ENCODE measurements at places on chromosomes 7 and 10.

GRCh38 chr10:1294748-1295147, 238.6 kb downstream of the WDR37 start:
- DNase-seq = no peak

GRCh38 chr10:93462881-93463280, 19.3 kb downstream of the MYOF start:
- no peak for DNase-seq

DNA sequence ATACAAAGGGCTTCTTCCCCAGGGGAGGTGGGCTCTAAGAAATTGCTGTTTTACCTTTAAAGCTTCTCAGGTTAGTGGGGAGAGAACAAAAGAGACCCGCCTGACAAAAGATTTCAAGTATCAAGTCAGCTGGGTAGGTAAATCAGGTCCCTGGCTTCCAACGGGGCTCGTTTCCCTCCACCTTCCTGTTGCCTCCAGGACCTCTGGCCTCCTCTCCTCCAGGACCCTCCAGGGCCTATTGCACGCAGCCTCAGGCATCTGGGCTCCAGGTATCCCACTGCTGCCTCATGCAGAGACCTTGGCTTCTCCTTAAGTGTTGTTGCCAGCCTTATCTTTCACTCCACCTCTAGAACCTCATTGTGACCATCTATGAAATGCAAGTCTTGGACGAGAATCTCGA, 2.9 kb downstream of the BNIP3 start:
- DNase-seq = no peak

DNA sequence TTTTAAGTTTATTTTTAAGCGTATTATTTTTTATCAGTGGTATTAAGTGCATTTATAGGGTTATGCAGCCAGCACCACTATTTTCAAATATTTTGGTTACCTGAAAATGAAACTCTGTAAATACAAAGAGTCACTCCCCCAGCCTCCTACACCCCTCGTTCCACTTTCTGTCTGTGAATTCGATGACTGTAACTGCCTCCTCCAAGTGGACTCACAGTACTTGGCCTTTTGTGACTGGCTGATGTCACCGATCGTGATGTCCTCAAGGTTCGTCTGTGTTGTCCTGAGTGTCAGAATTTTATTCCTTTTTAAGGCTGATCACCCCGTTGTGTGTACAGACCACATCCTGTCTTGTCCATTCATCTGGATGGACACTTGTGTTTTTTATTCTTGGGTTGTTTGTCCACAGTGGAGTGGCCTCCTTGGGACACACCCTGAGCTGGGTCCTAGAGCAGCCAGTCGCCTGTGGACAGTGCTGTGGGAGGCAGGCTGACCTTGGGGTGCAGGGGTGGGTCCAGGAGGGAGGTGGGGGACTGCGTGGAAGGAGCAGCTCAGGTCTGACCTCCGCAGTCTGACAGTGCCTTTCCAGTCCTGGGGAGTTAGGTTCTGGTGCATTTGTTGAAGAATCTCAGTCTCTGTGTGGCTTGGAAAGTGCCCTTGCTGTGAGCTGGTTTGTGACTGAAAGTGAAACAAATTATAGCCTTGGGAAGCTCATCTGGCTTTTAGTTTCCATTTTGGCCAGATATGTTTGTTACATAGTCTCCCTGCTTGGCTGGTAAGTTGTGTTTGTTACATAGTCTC, 6.9 kb downstream of the MTG1 start:
- DNase-seq = no peak

DNA sequence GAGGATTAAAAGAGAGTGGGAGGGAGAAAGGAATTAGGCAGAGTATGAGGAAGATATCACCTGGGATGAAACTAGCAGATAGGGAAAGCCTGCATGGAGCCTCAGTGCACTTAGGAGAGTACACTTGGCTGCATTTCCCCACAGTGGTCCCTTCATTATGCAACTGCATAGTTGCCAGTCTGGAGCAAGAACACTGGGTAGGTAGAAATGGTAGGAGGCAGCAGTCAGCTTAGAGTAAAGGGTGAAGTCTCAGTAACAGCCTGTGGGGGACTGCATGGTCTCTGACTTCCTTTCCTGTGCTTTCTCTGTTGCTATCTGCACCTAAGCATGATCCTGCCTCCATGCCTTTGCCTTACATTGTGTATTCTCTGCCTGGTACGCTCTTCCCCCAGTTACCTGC, 14.0 kb upstream of the PCGF5 start:
- DNase-seq = no peak

DNA sequence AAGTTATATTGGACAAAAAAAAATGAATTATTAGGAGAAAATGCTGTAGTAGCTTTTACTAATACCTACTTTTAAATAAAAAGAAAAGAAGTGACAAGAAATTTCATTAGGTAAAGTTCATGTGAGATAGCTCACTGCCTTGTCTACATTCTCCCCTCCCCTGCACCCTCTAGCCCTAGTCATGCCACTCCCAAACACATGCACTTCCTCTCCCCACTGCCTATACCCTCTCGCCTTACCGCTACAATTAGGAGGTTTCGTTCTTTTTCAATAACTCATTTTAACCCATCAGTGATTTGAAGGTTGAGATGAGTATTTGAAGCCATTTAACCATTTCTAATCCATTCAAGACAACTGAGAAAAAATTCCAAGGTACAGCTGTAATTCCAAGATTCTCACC, 75.3 kb downstream of the HIBADH start:
- no peak for DNase-seq

GRCh38 chr10:6148908-6149307, 53.8 kb upstream of the PFKFB3 start:
- DNase-seq = no peak

- DNase-seq = no peak
Measured at GRCh38 chr10:90313576-90314325, 544.1 kb downstream of the HTR7 start.

GRCh38 chr7:120852700-120853099, 5.2 kb downstream of the TSPAN12 start:
- DNase-seq = no peak

GRCh38 chr10:129965959-129966358, 1.9 kb upstream of the EBF3 start:
- no peak for DNase-seq

DNA sequence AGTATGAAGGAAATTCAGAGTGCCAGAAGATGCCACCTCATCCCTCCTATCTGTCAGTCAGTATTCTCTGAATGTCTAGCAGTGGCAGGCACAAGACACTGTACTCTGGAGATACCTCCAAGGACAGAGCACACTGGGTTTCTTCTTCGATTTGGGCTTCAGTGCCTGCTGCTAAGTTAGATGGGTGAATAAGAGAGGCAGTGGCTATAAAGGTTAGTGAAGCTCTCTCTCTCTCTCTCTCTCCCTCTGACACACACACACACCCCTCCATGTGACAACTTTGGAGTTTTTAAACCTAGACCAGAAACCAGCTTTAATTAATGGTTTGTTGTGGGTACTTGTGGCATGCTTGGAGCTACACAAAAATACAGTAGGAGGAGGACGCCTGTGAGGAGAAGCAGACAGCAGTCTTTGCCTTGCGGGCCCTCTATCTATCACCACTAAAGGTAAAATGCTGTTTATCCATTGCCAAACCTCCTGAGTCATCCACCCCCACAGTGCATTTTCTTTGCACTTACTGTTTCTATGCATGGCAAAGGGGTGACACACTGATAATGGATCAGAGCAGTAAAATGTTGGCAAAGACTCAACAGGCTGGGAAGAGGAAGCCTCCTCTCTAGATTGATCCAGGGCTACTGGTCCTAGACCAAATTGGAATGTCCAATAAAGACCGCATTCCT, 102.5 kb downstream of the TRIL start:
- DNase-seq = no peak

GRCh38 chr7:131231381-131232220, 96.1 kb upstream of the MKLN1 start:
- DNase-seq = no peak

- DNase-seq = no peak
Measured at GRCh38 chr7:68866200-68866570, 732.1 kb upstream of the AUTS2 start.

- no peak for DNase-seq
Measured at GRCh38 chr7:55794527-55794926, 68.0 kb downstream of the SEPTIN14 start.

DNA sequence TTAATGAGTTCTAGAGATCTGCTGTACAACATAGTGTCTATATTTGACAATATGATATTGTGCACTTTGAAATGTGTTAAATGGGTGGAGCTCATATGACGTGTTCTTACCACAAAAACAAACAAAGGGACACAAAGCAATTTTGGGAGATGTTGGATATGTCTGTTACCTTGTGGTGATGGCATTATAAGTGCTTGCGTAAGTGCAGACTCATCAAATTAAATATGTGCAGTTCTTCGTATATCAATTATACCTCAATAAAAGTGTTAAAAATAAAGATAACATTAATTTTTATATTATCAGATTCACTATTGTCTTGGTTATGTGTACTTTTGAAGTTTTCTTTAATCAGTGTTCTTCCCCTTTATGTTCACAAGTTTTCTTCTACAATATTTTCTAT, 372.9 kb upstream of the COBL start:
- DNase-seq = no peak

DNA sequence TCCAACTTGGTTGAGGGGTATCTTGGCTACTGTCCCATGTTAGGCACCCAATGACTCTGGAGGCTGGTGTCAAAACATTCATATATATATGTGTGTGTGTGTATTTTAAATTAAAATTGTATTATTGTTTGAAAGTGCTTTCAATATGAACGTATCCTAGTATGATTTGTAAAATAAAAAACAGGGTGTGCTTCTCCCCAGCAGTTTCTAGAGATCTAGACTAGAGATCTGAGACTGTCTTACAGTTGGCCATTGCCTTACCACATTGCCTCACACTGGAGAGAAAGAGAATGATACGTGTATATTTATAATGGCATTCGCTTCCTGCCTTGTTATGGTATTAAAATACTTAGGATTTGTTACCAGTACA, 1.2 kb downstream of the BAG3 start:
- DNase-seq = peak; percentile 55

GRCh38 chr7:73895626-73896025, 34.7 kb downstream of the TMEM270 start:
- DNase-seq = no peak

DNA sequence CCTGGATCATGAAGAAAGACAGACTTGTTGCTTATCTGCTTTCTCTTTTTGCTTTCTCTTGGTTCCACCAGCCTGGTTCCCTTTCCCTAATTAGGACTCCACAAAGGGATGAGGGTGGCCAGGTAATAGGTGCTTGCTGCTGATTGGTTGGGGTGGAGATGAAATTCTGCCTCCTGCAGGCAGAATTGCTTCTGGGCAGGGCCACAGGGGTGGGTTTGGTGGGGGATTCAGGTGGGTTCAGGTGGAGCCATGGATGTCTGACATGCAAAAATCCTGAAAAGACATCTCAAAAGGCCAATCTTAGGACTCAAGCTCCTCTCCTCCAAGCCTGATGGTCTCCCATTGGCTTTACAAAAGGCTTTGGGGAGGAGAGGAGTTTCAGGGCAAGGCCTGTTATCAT, 25.4 kb upstream of the ACHE start:
- no peak for DNase-seq

DNA sequence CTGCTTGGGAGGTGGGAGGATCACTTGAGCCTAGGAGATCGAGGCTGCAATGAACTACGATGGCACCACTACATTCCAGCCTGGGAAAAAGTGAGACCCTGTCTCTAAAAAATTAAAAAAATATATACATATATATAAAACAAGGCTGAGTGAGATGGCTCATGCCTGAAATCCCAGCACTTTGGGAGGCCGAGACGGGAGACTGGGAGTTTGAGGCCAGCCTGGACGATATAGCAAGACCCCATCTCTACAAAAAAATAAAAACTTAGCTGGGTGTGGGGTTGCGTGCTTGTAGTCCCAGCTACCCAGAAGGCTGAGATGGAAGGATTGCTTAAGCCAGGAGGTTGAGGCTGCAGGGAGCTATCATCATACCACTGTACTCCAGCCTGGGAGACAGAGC, 87.6 kb downstream of the CARD11 start:
- no peak for DNase-seq

- DNase-seq = no peak
Measured at GRCh38 chr10:14736043-14736442, 38.7 kb downstream of the FAM107B start.

DNA sequence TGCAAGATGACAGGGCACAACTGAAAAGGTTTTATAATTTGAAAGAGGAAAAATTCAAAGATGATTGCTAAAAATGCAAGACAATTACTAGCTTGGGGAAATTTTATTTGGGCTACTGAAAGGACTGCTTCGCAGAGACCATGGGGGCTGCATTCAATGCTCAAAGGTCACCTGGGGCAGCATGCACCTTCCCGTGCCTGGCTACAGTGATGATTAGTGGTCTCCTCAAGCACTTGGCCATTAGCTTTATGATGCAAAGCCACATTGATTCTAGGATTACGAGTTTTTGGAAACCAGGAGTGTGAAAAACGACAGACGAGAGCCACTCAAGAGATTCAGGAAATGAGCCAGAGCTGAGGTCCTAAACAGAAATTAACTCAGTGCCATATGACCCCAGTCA, 764.6 kb downstream of the PHTF2 start:
- DNase-seq = no peak

GRCh38 chr10:119149729-119150128, 15.8 kb downstream of the SFXN4 start:
- DNase-seq = peak; percentile 39

- no peak for DNase-seq
Measured at GRCh38 chr7:74371381-74372341, 82.0 kb upstream of the GTF2IRD1 start.

GRCh38 chr7:148927123-148928045, 43.3 kb upstream of the EZH2 start:
- no peak for DNase-seq

- DNase-seq = no peak
Measured at GRCh38 chr10:72092987-72093386, 4.6 kb upstream of the SPOCK2 start.

- DNase-seq = no peak
Measured at GRCh38 chr10:132677096-132677472, 108.9 kb downstream of the NKX6-2 start.

DNA sequence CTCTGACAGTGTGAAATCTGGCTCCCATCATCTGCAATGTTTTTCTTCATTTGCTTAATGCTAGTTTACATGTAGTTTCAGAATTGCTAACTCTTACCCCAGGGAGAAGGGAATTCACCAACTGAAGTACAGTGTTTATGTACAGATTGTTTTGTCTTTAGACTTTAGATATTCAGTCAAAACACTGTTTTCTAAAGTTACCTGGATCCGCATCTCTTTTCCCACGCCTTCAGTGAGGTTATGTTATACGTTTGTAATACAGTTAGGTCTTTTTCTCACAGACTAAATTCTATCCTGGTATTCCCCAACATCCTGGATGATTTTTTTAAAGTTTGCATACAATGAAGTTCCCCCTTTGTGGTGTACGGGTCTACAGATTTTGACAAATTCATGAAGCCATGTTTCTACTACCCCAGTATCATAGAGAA, 3.2 kb upstream of the LYZL1 start:
- no peak for DNase-seq

- DNase-seq = no peak
Measured at GRCh38 chr7:158270856-158271413, 316.7 kb downstream of the PTPRN2 start.

DNA sequence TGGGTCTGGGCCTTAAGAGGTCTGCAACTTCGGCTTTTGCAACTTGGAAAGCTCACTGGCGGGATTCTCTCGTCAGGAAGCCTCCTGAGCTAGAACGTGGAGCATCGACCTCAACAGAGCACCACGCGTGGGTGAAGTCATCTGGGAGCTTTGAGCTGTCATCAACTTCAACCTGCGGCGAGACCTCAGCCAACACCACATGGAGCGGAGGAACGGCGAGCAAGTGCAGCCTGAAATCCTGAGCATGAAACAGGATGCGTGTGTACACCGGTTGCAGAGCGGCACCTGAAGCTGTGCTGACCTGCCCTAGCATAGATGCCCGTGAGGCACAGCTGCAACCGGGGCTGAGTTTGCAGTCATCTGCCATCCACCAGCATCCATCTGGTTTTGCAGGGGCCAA, 295.7 kb upstream of the SHH start:
- DNase-seq = no peak

- DNase-seq = no peak
Measured at GRCh38 chr10:101824736-101825135, 6.5 kb upstream of the OGA start.
